ENCODE measurements at places on chromosomes 2 and 18.

DNA sequence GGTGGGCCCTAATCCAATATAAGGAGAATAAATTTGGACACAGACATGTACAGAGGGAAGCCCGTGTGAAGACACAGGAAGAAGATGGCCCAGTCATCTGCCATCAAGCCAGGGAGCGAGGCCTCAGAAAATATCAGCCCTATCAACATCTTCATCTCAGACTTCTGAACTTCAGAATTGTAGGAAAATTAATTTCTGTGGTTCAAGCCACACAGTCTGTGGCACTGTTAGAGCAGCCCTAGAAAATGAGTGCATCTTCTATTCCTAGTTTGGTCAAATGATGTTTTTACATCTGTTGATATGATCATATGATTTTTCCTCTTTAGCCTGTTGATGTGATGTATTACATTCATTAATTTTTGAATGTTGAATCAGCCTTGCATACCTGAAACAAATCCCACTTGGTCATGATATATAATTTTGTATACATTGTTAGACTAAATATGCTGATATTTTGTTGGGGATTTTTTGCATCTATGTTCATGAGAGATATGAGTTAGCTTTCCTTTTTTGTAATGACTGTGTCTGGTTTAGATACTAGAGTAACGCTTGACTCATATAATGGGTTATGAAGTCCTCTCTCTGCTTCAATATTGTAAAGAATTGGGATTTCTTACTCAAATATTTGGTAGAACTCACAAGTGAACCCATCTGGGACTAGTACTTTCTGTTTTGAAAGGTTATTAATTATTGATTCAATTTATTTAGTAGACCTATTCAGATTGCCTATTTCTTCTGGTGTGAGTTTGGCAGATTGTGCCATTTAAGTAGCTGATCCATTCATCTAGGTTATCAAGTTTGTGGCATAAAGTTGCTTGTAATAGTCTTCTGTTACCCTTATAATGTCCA, 451.4 kb downstream of the EIPR1 start:
- DNase-seq, result no peak

GRCh38 chr2:66069937-66070720, 364.8 kb upstream of the MEIS1 start:
- no peak for DNase-seq

GRCh38 chr18:25873833-25874232, 216.6 kb downstream of the SS18 start:
- no peak for DNase-seq

- DNase-seq, result no peak
Measured at GRCh38 chr18:60601249-60601648, 228.7 kb upstream of the MC4R start.

DNA sequence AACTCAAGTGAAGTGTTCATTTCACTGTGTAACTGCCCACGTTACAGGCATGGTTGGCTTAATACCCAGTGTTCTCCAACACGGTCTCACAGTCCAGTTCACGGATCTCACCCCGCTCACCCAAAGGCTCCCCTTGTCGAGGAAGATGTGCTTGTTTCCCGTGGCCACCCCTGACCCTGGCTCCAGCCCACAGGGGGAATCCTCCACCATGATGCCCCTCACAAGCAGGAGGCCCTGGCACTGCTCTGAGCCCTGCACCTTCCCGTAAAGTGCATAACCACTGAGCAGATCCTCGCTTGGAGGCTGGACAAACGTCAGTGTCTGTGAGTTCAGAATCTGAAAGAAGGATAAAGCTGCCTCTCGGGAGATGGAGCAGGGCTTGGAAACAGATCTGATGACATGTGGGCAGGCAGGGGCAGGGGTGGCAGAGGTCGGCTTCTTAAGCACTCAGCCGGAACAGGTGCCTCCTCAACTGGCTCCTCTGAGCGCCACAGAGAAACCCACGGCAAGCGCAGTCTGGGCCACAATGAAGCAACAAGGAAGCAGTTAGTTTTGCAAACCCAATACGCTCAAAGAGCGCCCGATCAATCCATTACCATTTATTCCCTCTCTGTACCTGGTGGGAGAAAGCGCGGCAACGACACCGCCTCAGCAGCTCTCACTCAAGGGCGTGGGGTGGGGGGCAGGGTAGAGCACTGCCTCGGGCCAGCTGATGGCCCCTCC, 17.6 kb downstream of the HDAC4 start:
- DNase-seq, result no peak

DNA sequence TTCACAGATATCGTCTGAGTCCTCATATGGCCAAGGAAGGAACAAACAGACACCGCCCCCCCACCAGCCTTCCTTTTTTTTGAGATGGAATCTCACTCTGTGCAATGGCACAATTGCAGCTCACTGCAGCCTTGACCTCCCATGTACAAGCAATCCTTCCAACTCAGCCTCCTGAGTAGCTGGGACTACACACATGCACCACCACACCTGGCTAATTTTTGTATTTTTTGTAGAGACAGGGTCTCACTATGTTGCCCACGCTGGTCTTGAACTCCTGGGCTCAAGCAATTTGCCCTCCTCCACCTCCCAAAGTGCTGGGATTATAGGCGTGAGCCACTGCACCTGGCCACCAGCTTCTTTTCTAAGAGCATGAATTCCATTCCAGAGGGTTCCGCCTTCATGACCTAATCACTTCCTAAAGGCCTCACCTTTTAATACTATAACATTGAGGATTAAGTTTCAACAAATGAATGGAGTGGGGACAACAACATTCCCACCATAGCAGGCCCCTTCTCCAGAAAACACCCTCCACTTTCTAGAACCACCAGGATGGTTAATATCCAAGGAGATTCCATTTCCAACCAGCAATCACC, 2.2 kb upstream of the TMBIM1 start:
- peak; percentile 40 for DNase-seq

- DNase-seq, result no peak
Measured at GRCh38 chr2:176155356-176156044, 1.6 kb upstream of the HOXD3 start.

All from inflammatory macrophage (primary cell).